CD4-positive, alpha-beta T cell treated with Interferon alpha-2 for 1 hour (primary cell): ENCODE measurements at places on chromosomes 5 and 9.

- DNase-seq = no peak
Measured at GRCh38 chr5:110873773-110874437, 135.1 kb downstream of the SLC25A46 start.

GRCh38 chr9:10774051-10774450 lies 161.2 kb upstream of the PTPRD start:
- no peak for DNase-seq

DNA sequence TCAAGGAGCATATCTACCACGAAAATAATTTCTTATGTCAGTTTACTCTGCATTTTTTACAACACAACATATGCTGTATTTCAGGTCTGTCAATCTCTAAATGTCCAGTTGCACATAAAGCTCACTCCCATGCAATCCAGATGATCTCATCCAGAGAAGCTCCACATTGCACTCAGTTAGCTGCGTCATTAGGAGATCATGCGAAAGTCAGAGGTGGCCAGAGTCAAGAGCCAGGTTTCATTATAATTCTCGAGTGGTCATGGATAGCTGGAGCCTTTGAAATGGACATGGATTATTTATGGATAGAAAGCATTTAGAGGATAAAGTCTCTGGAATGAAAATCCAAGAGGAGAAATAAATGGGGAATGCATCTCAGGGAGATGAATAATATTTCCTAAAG lies 232.3 kb downstream of the GAS1 start:
- no peak for DNase-seq

DNA sequence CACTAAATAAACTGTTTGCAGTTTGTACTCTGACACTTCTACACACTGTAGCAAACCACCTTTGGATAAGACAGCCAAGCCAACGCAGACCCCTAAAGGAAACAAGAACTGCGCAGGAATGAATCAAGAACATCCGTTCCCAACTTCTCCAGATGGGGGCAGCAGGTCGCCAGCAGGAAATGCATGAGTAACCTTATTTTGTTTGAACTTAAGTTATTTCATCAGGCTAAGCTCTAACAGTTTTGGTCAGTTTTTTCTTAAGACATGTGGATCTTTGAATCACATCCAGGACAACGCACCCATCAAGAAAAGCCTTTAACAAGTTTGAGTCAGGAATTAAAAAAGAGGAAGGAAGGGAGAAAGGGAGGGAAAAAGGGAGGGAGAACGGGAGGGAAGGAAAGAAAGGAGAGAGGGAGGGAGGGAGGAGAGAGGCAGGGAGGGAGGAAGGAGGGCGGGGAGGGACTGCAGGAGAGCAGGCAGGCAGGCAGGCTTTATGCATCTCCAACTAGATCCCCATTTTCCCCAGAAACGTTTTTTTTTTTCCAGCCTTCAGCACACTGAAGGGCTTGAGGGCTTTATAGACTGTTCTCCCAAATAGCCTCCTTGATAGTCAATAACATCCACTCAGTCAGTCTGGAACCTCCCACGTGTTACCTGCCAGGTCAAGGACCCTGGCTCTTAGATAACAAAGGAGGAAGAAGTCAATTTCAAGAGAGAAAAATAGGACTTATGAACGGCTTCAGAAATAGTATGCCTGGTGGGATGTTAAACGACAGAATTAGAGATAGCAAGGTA lies 22.2 kb downstream of the BHMT start:
- DNase-seq = peak; percentile 43

DNA sequence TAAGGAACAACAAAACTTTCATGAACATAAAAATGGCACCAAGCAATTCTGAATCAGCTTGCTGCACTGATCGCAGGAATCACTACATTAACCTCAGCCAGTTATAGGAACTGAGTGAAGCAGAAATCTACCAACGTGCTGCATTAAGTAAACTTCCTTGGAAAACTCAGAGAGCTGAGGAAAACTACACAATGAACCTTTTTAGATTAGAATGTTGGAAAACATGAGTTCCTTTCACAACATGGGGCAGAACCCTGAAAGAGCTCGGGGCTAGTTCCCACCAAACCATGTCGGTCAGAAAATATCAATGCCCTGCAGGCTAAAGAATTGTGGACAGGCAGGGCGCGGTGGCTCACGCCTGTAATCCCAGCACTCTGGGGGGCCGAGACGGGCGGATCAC lies 19.4 kb downstream of the ALDH7A1 start:
- DNase-seq = no peak
